Bone marrow (tissue), 2 donors: ENCODE measurements at places on chromosomes 12 and 14.

- no peak for DNase-seq
Observed at GRCh38 chr12:50937653-50938052, 14.7 kb upstream of the HIGD1C start.

DNA sequence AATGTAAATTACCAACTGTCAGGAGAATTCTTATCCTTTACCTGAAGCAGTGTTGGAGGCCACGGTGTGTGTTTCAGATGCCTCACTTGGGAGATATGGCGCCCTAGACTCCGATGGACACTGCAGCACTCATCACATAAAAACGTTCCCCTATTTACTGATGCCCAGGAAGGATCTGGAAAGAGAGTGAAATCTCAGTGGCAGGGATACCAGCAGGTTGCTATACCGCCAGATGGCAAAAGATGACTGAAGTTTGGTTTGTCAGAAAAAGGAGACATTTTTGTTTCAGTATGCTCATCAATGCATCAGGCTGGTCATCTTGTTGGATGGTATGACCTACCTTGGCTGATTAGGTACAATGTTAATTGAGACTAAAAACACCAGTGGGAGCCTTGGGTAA lies 4.6 kb downstream of the GIT2 start:
- no peak for DNase-seq

DNA sequence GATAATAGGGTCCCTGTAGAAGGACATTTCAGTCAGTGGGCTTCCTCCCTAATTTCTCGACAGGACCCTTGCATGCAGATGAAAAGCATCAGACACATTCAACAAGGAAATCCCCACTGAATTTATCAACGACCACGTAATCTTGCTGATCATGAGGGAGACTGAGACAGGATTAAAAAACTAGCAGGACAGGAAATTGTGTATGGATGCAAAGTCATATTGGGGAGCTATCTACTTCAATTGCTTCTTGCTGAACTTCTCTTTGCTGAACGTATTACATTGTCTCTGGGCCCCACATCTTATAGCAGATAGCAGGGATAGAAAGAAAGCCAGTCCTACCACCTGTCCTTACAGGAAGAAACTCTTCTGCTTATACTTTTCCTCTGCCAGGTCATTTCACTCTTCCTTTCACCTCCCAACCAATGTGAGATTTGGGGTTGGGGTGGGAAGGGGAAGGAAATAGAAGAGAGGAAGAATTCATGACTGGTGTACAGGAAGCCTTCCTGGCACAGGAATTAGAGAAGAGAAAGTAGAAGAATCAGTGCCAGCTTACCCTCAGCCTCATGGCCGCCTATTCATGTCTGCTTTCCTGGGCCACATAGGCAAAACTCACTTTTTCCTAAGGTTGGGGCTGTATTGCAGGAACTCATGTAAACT lies 333.3 kb downstream of the ZFP36L1 start:
- no peak for DNase-seq

GRCh38 chr14:67722293-67722692 lies 20.6 kb downstream of the RDH12 start:
- no peak for DNase-seq

GRCh38 chr12:91274916-91275315 lies 92.3 kb upstream of the DCN start:
- DNase-seq: no peak

GRCh38 chr12:55443776-55444175 lies at the start of gene OR6C2:
Gene OR6C2, plus strand, starts transcription at chr12:55444076. Its CDS starts 8,138 bp downstream, at chr12:55452214.
- no peak for DNase-seq

DNA sequence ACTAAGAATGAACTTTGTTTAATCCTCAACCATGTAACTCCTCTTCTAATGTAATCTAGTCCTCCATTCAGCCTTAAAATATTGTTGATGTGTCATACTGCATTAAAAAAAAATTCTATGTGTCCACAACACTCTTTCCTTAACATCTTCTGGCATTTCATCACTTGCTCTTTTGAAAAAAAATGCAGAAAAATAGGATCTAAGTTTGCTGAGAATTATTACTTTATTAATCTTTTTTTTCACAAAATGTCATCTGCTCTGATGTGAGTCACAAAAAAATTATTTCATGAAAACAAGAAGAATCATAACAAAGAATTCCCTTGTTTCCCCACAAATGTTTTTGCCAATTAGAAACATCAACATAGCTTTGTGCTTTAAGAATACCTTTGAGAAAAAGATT lies 410.1 kb upstream of the MGAT4C start:
- DNase-seq: no peak

GRCh38 chr12:79982086-79983062 lies 47.5 kb upstream of the PPP1R12A start:
- no peak for DNase-seq

DNA sequence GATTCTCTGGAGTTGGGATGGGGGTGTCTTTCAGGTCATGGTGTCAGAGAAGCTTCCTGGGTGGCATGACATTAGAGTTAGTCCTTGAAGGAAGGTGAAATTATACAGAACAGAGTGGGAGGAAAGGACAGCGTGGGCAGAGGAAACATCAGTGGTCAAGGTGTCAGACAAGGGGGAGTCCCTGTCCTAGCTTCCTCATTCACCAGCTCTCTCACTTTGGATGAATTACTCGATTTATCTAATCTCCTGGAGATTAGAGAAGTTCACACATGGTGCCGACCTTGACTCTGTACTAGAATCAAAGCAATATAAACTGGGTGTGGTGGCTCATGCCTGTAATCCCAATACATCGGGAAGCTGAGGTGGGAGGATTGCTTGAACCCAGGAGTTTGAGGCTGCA lies 492.9 kb downstream of the VRK1 start:
- DNase-seq: no peak

DNA sequence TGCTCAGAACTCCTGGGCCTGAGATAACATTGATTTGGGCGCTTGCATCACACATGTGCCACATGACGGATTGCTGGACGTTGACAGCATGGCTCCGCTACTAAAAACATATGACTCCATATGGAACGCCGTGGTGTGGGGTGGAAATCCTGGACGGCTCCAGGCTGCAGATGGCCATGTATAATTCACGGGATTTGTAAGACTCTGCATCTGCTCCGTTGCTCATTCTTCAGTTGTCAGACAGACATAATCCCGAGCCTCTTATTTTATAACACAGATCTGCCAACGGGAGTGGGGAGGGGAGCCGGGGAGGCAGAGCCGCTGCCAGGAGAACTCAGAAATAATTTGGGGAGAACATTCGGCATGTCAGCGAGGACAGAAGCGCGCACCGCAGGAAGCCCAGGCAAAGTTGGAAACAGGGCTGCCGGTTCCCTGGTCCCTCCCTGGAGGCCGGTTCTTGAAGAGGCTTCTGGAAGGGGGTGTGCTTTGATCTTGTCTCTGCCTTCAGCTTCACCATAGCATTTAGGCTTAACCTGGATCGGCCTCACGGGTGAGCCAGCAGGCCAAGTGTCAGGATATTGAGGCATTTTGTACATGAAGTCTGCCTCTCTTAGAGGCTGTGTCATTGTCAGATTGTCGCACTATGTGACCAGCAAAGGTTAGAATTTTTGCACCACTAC lies 45.8 kb upstream of the MYL2 start:
- no peak for DNase-seq

- DNase-seq: no peak
Observed at GRCh38 chr14:79791055-79791732, 420.1 kb downstream of the DIO2 start.

GRCh38 chr12:97520106-97520505 lies 57.5 kb downstream of the RMST start:
- no peak for DNase-seq

DNA sequence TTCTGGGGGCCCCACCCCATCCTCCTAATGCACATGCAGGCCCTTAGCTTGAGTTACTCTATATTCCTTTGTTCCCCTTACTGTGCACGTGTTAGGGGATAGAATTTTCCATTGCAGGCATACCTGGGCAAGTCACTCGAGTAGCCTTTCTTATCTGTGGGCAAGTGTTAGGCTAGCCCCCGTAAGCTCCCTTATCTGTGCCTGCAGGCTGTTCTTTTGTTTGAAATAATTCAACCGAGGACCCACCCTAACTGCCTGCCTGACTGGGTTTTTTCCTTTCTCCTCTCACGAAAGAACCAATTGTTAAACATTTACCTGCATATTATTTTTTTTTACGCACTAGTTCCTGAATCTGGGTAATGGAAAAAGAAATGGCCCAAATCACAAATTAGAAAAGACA lies 21.3 kb upstream of the BCAT1 start:
- DNase-seq: no peak

DNA sequence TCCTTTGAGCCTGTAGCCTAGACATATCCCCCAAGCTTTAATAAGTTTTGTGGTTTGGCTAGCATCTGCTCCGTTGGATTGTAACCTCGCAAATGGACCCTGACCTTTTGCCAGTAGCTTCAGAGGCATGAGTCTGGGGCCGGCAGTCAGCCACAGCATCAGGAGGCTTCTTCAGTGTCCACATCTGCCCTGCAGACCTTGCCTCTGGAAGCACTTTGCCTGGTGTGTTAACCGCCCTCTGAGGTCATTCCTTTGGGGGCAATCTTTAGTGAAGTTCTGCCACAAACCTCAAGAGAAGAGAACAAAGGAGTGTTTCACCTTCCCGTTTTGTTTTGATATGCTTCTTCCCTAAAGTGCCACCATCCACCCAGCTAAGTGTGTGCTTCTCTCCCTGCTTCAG lies 71.4 kb downstream of the GNS start:
- DNase-seq: no peak

- peak; percentile 34 for DNase-seq
Observed at GRCh38 chr14:91286530-91286937, 42.0 kb upstream of the GPR68 start.

DNA sequence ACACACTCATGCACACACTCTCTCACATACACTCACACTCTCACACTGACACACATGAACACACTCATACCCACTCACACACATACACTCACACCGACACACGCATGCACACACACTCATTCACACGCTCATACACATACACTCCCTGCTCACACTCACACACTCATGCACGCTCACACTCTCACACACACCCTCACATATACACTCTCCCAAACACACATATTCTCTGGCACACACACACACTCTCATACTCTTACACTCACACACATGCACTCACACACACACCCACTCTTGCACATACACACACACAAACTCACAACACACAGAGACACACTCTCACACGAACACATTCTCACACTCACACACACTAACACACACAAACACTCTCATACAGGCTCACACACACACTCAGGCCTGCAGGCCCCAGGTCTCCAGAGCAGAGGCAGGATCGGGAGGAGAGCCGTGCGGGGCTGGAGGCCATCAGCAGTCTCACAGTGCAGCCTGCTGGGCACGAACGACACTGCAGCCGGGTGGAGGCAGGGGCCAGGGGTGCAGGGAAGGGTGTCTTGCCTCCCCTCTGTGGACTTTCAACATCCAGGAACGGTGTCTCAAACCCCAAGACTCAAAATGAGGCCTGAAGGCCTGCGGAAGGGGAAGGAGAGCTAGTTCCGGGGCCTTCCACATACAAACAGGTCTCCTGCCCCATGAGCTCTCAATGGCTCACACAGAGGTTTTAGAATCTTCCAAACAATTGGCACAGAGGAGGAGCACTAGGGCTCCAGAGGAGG lies 148.7 kb downstream of the ANO2 start:
- no peak for DNase-seq

DNA sequence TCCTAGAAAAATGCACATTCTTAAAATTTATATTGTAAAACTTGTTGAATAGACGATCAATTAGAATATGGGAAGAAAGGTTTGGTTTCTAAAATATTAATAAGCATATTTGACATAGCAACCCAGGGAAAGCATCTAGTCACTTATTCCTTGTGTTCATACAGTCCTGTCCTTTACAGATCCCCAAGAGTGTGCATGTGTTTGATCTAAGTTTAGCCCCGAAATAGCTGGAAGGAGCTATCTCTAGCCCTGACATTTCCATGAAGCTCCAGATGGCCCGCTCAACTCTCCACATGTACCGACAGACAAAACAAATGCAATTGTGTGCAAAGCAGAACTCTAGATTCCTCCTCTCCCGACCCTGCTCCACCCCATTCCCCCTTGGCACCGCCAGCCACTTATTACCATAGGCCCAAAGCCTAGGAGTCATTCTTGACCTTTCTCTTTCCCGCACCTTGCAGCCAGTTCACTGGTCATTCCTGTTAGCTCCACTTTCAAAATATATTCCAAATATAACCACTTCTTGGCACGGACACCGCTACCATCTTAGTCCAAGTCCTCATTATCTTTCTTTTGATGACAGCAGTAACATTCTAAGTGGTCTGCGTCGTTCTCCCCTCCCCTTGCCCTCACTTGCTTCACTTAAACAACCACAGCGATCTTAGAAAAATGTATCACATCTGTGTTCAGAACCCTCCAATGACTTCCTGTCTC lies 45.4 kb upstream of the GZMB start:
- no peak for DNase-seq

GRCh38 chr12:75979181-75979580 lies 52.4 kb downstream of the PHLDA1 start:
- DNase-seq: no peak

DNA sequence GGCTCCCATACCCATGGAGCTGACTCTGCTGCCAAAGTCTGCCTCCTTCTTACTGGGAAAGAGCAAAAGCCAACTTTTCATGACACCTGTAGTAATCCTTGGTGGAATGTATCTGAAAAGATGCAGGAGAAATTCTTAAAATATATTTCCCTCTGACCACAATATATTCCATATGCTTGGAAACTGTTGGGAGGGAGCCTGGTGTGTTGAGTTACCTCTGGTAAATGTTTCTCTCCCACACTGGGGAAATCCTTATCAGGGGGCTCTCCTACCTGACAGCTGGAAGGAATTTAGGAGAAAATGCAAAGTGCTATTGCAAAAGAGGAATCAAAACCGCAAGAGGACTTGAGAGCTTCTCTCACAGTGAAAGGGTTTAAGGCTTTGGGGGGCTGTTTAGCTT lies 139.4 kb downstream of the TBX5 start:
- no peak for DNase-seq

DNA sequence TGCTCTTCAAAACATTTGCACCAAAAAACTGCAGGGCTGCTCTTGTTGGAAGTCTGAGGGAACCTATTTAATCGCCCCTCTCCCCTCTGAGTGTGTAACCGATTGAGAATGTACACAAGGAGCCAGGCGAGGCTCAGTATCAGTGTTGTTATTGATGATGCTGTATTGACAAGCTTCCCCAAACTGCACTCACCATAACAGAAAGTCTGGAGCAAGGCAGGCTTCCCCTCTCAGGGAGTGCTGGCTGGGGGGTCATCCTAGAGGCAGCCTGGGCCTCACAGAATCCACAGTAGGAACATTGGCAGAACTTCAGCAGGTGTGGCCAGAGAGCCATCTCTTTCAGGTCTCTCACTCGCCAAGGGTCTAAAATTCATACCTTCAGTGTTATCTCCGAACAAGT lies 58.1 kb upstream of the TUNAR start:
- no peak for DNase-seq

- no peak for DNase-seq
Observed at GRCh38 chr14:54039311-54039710, 82.7 kb upstream of the BMP4 start.
